Karpas-422 (cell line): ENCODE measurements at places on chromosomes 5 and 9. TPM values are rescaled to one million over a fixed set of nuclear protein-coding genes. Genes with fewer than 3 reads are reported as not detected.

DNA sequence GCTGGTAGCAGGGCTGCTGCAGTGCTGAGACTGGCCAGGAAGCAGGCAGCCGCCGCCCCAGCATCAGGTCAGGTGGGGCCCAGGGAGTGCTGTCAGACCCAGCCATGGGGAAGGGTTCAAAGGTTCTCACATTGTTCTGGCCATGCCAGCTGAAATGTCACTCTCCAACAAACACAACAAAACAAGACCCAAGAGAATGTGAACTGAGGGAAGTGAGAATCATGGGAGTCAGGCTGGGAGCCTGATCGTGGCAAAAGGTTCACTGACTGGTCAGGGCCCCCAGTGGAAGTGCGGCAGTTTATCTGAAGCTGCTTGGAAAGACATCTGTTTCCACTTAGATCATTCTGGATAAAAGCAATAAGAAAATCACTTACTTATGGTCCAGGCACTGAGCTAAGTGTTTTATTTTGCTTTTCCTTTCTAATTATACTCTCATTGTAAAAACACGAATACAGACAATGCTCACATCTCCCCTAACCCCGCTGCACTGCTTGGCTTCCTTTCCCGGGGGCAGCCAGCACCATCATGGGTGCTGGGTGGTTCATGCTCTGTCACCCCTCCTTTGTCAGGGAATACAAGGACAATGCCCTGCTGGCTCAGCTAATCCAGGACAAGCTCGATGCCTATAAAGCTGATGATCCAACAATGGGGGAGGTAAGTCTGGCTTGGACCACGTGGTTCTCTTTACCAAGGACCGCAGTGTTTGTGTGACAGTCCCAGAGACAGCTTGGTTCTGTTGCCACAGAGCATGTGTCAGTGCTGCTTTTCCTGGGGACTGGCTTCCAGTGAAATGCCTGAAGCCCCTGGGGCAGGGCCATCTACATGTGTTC, 41.9 kb upstream of the CFAP157 start:
- DNase-seq = no peak

DNA sequence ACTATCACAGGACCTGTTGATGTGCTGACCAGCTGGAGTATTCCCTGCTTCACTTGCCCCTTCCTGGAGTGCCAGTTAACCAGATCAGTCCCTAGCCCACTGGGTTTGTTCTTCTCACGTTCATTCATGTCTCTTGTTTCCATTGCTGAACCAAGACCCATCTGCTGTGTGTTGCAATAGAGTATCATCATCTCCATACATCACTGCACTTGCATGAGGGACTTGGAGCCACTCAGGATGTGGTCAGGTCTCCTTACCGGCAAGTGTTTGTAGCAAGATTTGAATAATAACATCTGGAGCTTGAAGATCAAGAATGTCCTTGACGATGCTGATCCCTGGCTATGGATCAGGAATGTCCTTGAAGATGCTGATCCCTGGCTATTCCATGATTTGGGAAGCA, 358.6 kb downstream of the IRX1 start:
- DNase-seq = no peak

Gene LOX
- total RNA-seq = not detected in 2 replicates

GRCh38 chr9:68949271-68950000, 64.5 kb downstream of the PRKACG start:
- DNase-seq = no peak

DNA sequence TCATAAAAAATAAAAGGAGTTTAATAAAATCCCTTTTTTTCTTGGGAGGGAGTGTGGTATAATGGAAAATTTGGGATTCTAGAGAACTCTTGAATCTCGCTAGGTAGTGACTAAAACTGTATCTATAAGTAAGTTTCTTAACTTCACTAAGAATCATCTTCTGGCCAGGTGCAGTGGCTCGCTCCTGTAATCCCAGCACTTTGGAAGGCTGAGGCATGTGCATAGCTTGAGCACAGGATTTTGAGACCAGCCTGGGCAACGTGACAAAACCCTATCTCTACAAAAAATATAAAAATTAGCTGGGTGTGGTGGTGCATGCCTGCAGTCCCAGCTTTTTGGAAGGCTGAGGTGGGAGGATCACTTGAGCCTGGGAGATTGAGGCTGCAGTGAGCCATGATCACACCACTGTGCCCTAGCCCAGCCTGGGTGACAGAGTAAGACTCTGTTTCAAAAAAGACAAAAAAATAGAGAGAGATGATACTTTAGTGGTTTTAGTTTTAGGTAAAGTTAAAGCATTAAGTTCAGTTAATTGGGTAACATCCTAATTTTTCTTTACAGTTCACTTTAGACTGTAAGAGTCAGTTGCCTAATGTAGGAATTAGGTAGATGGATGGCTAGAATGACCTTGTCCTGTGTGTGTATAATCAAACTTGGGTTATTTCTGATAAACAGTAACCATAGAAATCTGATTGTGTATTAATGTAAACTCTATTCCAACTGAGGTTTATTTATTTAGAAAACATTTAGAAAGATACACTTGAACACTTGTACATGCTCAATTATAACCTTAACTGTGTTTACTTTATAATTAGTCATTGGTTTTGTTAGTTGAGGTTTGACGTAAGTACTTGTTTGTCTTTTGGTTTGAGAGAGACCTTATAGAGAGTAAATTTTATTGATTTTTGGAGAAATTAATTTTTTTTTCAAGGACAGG, 17.8 kb downstream of the UNC13B start:
- DNase-seq = no peak

- DNase-seq = no peak
These were observed 15.0 kb upstream of the IL31RA start for GRCh38 chr5:55836191-55836590.
